ENCODE measurements at places on chromosomes 5 and 9.

DNA sequence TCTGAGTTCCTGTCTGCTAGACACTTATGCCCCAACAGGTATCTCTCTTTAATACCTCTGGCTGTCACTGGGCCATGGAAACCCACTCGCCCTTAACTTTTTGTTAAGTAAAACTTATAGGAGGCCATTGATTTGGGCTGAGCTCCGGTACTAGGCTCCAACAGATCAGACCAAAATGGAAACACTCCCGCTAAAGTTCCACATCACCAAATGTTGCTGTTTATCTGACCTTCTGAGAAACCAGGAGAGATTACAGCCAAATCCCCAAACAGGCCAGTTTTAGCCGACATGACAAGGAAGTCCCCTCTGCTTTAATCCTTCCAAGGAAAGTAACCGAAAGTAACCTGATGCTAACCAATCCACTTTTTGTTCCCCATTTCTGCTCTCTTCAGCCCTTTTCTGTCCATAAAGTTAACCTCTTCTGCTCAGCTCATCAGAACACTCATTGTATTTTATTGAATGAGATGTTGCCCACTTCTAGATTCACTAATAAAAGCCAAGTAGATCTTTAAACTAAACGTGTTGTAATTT, 115.2 kb upstream of the LHFPL2 start:
- no peak for DNase-seq

DNA sequence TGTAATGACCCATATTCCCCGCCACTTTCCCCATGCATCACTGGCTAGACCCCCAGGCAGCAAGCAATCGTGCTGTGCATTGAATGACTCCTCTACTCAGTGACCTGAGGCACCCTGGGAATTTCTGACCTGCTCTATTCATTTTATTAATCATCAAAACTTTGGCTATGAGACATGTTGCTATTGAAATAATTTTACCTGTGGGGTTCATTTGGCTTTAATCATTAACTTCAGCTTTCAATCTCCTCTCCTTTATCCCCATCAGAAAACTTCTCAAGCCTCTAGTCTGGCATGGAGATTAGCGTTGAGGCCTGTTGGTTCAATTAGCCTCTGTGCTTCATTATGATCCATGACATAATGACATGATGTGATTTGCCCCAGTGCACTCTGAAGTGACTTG, 429.0 kb downstream of the ZNF608 start:
- no peak for DNase-seq

GRCh38 chr9:2761424-2761823, 44.1 kb downstream of the KCNV2 start:
- no peak for DNase-seq

DNA sequence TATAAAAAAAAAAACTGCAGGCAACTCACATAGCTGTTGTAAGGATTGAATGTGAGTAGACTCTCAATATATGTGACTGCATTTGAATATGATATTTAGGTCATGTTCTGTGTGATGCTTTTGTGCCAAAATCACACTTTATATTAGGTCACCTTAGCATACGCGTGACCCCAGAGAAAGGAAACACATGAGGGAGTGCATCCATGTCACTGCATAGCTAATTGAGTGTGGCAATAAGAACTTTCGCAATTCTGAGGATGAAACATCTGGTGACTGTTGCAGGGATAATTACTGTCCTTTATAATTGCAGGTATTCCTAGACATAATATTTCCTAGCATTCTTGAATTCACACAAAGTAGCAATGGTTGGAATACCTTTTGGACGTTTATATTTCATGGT, 459.5 kb upstream of the KLF4 start:
- DNase-seq = no peak

- no peak for DNase-seq
Observed at GRCh38 chr5:173671121-173671949, 54.9 kb upstream of the BOD1 start.

- DNase-seq = no peak
Observed at GRCh38 chr5:10111571-10111970, 138.1 kb downstream of the ATPSCKMT start.

GRCh38 chr9:91884696-91885687, 65.0 kb downstream of the ROR2 start:
- no peak for DNase-seq

DNA sequence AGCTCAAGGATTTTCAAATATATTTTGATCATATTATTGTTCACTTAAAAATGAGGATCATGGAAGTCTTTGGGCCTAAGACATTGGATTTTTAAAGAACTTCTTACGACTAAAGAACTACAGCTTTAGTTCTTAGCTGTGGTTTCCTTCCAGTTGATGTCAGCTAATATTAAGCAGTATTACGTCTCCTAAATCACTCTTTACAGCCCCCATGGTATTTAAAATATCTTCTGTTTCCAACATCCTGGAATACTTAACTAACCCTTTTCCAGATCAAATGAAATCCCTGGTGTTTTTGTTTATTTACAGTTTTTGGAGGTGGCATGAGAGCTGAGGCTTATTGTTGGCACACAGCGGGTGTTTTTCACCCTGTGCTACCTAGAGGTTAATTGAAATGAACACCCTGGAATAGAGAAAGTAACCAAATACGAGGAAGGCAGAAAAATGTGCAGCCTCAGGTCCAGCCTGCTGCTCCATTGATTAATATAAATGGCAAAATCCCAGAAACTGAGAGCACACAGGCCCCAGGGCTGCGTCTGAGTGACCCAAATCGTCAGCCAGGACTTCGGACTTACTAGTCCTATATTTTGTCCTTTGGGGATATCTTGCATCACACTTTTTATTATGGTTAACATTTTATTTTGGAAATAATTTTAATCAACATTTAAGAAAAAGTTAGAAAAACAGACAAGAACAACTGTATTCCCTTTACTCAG, 52.3 kb upstream of the ICE1 start:
- no peak for DNase-seq

GRCh38 chr9:133059623-133060022, 2.2 kb upstream of the CEL start:
- DNase-seq = no peak

DNA sequence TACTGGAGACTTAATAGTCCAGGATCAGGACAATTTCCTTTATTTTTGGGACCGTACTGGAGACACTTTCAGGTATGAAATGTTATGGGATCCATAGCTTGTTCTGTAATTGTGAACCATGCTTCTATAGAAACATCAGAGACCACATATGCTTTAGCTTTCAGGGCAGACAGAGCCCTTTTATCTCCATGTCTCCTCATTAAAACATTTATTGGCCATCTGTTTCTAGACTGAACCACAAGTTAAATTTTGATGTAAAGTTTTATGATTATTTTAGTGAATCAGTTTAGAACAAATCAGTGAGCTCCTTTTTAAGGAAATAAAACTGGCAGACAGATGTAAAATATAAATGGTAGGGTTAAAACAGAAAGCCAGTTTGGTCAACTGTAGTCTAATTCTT, 62.0 kb downstream of the SLC27A6 start:
- DNase-seq = no peak

DNA sequence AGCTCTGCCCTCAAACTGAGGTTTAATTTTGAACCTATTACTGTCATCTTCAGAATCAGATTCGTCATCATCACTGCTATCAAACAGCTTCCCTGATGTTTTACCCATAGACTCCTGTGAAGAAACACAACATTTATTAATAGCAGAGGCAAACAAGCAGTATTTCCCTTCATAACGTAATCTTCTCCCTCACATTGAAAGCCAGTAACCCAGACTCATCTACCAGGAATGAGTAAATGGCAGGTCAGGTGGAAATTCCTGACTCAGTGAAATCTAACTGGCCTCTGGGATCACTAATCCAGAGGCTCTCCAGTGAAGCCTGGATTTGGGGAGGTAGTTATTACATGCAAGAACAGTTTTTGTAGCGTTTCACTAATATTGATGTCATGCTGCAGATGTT, 14.6 kb downstream of the NOL8 start:
- DNase-seq = no peak

GRCh38 chr5:61301341-61302199, 30.5 kb upstream of the ZSWIM6 start:
- DNase-seq = peak; percentile 97

DNA sequence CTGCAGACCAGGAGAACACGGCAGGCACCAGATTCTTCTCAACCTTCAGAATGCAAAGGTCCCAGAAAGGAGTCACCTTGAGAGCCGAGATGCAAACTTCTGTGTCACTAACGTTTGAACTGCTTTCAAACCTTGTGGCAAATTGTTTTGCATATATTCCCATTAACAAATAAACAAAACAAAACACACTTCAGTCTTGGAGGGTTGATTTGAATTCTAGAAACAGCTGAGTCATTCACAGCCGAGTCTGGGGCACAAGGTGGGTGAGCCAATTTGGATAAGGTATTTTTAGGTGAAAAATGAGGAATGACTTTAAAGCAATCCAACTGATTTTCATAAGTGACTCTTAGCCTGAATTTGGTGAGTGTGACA, 38.8 kb upstream of the ANKRD33B start:
- no peak for DNase-seq

- DNase-seq = peak; percentile 37
Observed at GRCh38 chr5:25006734-25007133, 362.0 kb upstream of the CDH10 start.

DNA sequence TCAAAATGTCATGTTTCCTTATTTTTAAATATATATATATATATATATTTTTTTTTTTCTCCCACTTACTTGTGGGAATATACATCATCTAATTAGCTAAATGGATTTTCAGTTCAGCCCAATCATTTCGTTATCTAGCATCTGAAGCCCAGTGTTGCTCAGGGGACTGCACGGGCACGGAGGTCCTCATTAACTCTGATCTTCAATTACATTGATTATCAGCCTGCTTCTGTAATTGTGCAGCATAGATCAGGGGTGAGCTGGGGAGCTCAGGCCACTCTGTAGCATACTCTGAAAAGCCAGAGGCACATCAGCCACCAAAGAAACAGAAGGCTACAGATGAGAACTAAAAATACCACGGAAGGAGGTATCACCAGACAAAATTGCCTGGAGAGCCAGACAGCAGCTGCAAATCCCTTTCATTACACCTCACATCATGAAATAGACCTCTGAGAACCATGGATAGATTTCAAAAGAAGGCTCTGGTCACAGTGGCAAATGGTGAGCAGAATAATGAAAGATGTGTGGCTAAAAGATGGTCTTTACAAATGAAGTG, 326.4 kb downstream of the TRIM32 start:
- no peak for DNase-seq

GRCh38 chr5:126723643-126724042, 53.3 kb upstream of the LMNB1 start:
- no peak for DNase-seq

DNA sequence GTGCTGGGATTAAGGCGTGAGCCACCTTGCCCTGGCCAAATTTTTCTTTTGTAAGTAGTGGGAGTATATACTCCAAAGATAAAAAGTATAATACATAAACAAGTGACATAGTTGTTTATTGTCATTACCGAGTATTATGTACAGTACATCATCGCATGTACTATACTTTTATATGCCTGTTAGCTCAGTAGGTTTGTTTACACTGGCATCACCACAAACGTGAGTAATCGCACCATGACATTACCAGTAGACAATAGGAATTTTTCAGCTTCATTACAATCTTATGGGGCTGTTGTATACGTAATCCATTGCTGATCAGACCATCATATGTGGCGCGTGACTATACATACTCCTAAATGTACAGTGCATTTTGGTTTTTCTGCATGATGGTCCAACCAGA, 9.8 kb downstream of the SECISBP2 start:
- no peak for DNase-seq

DNA sequence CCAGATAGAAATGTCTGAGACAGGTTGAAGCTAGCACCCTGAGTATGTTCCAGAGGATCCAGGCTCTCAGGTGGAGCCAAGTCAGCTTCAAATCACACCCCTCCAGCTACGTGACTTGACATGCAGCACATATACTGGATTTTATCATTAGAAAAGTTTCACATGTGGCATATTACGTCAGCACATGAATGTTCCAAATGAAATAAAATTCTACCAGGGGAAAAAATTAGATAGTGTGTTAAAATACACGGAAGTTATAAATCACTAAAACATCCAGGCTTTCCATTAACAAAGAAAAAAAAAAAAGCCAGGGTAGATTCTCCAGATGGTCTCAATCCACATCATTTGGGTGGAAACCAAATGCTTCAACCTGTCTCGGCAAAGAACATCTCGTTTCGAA, 251.6 kb downstream of the MPDZ start:
- DNase-seq = no peak

DNA sequence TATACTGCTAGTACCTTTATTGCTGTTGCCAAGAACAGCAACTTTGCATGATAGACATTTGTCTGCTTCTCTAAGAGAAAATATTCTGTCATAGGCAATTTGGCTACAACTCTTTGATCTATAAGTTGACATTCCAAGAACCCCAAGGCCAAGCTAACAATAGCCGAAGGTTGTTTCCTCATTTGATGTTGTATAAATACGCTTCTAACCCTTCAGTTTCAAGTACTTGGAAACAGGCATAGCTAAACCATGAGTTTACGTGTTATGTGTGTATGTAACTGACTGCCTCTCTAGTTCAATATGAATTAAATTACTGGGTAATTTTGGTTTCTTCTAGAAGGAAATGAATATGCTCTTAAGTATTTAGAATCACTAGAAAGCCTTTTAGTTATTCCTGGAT, 1034.0 kb downstream of the TLE4 start:
- DNase-seq = no peak

- DNase-seq = no peak
Observed at GRCh38 chr9:90607701-90608516, 34.7 kb downstream of the DIRAS2 start.

DNA sequence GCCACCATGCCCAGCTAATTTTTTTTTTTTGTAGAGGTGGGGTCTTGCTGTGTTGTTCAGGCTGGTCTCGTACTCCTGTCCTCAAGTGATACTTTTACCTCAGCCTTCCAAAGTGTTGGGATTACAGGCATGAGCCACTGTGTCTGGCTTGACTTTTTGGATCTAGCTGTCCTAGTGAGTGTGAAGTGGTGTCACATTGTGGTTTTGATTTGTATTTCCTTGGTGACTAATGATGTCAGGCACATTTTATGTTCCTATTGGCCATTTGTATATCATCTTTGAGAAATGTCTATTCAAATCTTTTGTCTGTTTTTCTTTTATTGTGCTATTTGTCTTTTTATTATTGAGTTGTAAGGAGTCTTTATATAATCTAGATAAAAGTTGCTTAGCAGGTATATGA, 53.5 kb upstream of the MCCC2 start:
- DNase-seq = peak; percentile 60

DNA sequence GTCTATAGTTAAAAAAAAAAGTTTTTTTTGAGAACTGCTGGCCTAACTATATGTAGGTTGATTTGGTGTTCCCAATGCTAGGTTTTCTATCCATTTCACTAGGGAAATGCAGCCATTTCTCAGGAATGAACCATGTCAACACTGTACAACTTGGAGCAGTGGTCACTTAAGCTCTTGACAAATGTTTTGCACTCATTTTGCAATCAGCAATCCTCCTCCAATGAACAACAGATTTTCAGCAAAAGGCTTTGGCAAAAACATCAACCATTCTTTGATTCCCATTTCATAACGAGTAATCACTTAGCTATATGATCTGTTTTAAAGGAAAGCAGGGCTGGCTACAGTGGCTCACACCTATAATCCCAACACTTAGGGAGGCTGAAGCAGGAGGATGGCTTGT, 17.9 kb downstream of the STRBP start:
- no peak for DNase-seq

- DNase-seq = no peak
Observed at GRCh38 chr5:168328814-168329213, 37.4 kb downstream of the WWC1 start.

- no peak for DNase-seq
Observed at GRCh38 chr5:143879646-143880045, 67.7 kb downstream of the HMHB1 start.

Data from SW 1271 (cell line).